ENCODE measurements at places on chromosomes 5 and 9. TPM values are rescaled to one million over a fixed set of nuclear protein-coding genes. Genes with fewer than 3 reads are reported as not detected.

The MLANA gene
- total RNA-seq, result not detected

The TRPM3 gene
- under 0.01 TPM for total RNA-seq

The TIGD6 gene
- 6.1 TPM for total RNA-seq

The OTULINL gene
- total RNA-seq, result 19.6 TPM

The LCN6 gene
- total RNA-seq, result not detected

The SLC45A2 gene
- total RNA-seq, result not detected

The LCN2 gene
- not detected for total RNA-seq
